Activated gamma-delta T cell (primary cell): ENCODE measurements at places on chromosomes 1 and 21.

DNA sequence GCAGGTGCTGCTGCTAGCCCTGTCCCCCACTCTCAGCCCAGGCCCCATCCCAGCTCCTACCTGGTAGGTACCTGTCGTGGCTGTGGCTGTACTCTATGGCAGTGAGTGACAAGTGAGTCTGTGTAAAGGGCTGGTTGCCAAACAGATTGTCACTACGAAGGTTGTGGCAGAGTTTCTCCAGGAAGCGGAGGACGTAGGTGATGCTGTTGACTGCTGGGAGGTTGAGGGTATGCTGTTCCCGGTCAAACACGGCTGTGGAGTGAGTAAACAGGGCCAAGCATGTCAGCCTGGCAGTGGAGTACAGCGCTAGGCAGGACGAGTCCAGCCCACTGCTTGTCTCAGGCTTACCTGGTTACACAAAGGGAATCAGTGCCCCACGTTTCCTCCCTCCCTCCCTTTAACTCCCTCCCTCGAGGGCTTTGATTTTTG, 24.8 kb upstream of the SLFNL1 start:
- no peak for DNase-seq

GRCh38 chr1:227317011-227317451, 1.3 kb downstream of the CDC42BPA start:
- no peak for DNase-seq

DNA sequence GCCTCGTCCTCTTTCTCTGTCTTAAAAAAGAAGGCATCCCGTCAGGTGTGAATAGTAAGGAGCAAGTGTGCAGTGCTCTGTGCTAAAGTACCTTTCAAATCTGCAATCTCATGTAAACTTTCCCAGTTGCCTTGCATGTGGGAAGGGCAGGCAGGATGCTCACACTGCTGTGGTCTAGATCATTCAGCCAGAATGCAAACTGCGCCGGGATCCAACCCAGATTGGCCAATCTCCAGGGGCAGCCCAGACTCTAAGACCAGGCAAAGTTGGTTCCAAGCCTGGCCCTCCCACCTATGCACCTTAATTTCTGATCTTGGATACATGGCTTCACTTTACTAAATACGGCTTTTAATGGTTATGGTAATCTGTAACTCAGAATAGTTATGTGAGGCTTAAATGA, 3.2 kb upstream of the MAP1LC3C start:
- no peak for DNase-seq

DNA sequence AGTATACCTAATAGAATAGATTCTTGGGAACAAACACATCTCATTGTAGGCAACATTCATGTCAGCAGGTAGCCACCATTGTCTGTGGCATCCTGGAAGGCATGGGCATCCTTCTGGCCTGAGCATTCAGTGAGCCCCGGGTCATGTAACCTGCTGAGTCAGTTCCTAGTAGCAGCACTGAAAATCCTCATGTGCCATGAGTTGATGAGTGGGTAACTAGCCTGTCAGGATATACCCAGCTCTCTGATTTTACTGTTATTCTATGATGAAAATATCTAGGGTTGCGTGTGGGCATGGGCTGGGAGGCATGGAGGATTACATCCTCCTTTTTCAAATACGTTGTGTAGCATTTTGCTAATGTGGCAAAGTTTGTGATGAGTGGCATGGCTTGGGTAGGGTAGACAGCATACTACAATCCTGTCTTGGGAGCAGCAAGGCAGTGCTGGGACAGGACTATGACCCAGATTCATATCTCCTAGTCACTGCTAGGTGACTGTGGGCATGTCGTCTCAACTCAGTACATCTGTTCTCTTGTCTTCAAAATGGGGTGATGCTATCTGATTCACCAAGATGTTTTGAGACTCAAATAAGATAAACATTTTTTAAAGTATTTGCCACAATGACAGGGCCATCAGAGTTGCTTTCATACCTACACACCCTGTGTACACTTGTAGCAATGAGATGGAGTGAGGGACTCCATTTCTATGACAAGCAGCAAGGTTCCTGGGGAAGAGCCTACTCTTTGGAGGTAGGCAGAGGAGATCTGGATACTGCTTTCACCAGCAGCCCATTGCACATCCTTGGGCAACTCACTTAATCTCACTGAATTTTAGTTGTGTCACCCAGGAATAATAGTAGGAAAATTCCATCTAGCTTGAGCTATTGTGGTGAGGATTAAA, 62.5 kb downstream of the CD58 start:
- DNase-seq: no peak

DNA sequence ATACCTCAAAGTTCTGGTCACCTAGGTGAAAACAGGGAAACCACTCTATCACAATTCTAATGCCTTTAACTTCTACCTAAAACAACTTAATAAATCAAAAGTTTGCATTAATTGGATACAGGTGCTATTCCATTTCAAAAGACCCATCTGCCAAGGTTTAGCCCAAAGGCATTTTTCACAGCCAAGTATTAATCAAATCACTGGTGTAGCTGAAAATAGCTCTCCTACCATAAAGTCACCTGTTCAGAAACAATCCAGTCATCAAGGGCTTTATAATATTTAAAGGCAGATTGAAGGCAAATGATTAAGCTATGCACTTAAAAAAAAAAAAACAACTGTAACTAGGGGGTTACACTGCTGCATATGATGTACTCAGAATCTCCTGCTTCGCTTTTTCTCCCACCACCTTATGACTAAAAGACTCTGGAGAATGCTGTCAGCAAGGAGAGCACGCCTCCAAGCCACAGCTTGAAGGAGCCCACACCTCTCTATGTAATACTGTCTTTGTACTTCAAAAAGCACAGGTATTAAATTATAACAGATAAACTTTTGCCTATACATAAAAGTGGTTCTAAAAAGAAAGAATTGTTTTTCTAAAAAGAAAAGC, 20.5 kb downstream of the KIAA0319L start:
- no peak for DNase-seq
